ENCODE measurements at places on chromosomes 1 and 21.

DNA sequence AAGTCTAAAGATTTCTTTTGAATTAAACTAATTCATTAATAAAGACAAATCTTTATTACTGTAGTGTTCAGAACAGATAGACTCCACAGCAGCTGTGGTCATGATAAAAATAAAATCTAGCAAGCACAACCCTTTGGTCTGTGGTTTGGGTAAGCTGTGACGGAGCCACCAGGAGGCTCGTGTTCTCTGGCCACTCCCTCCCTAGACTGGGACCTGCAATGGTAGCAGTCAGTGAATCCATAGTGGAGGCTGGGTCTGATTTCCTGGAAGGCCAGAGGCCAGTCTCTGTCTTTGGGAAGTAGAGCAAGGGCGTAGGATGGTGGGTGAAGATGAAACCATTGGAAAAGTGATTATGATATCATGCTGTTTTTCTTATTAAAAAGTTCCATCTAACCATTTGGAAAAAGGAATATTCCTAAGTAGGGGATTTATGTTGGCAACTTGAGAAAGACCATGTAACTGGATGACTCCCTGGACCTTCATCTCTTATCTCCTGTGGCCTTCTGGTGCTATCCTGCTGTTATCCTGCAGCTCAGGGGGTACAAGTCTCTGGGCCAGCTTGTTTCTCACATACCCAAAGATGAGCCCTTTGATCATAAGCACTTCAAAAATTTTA is 39.0 kb downstream of the TENT5C start:
- DNase-seq, result no peak

DNA sequence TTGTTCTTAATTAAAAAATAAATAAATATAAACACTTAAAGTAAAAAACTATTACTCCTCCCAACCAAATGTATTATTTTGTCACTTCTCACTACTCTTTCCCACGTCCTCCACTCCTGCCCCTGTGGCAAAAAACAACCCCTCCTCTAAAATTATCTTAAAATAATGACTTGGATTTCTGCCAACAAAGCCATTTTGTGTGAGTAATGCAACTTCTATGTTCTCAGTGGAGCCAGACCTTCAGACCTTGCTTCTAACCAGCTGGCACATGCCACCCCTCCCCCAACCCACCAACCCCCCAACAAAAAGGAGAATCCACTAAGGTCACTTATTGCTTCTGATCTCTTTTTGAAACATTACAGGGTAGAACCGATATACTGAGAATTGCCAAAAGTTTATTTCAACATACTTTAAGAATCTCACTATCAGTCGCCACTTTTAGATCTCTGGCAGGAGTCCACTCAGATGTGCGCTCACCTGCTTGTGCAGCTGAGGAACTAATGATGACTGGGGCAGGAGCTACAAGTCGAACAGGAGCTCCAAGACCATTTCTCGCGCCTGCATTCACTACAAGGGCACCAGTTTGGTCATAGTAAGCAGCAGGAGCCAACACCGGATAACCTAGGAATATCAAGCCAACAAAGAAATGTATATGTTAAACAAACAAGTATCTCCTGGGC is 58.3 kb upstream of the SDC3 start:
- peak; percentile 61 for DNase-seq

DNA sequence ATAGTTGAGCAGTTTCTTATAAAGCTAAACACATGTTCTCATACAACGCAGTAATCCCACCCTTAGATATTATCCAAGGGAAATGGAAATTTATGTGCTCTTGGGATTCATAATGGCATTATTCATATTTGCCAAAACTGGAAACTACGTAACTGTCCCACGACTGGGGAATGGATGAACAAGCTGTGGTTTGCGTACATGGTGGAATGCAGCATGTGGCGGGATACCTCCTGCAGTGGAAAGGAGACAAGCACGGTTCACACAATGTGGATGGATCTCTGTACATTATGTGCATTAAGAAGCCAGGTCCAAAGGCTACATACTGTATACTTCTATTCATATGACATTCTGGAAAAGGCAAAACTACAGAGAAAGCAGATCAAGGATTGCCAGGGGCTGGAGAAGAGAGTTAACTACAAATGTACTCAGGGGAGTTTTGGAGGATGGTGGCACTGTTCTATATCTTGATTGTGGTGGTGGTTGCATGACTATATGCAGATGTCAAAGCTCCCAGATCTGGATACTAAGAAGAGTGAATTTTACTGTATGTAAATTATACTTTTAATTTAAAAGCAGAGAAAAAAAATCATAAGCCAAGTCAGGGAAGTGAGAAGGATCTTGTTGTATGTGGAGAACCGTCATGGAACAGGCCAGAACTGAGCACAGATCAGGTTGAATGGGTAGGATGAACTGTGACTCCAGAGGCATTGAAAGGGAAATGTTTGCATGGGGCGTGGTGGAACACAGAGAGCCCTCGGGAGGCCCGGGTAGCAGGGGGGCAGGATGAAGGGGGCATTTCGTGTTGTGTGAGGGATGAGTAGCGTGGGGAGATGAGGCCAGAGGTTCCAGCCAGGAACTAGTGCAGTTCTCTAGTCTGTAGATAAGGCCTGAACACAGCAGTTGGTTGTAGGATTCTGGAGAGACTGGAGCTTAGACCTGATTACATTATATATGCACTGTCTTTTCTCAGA is 90.7 kb downstream of the GALNT2 start:
- DNase-seq, result no peak

GRCh38 chr21:31896019-31896418 is 23.2 kb downstream of the HUNK start:
- no peak for DNase-seq

GRCh38 chr1:92310185-92310597 is 11.3 kb downstream of the RPAP2 start:
- DNase-seq, result peak; percentile 3

DNA sequence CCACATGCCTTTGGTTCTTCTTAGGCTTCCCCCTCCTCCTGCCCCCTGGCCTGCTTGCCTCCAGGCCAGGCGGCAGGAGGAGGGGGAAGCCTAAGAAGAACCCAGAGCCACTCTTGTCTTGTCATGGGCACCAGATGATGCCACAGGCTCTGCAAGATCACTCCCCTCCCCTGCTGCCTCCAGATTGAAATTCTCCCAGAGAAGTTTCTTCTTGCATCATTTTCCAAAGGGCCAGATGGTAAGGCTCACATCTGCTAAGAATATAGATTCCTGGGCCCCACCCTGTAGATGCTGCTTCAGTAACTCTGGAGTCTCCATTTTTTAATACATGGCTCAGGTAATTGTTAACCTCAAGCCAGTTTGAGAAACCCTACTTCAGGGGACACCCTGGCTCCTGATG is 60.8 kb downstream of the FAM163A start:
- no peak for DNase-seq

DNA sequence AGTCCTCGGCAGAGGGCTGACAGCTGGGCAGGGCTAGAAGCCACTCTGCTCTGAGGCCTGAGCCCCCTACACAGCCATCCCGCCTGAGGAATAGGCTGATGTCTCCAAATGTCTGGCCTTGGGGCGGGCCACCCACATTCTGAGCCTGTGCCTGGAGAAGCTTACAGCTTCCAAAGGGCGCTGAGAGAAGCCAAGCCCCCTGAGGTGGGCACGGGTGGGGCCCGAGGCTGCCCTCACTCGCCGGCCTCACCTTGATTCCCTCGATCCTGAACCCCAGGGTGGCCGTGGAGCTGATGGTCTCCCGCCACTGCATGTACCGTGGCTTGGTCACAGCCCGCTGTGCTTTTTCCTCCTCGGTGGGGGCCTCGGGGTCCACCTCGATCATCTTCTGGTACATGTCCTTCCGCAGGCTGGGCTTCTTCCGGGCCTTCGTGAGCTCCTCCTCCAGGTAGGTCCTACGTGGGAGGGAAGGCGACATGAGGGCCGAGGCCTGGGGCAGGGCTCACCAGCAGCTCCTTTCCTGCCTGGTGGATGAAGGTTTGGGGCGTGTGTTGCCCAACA is 93.2 kb downstream of the STUM start:
- DNase-seq, result no peak

DNA sequence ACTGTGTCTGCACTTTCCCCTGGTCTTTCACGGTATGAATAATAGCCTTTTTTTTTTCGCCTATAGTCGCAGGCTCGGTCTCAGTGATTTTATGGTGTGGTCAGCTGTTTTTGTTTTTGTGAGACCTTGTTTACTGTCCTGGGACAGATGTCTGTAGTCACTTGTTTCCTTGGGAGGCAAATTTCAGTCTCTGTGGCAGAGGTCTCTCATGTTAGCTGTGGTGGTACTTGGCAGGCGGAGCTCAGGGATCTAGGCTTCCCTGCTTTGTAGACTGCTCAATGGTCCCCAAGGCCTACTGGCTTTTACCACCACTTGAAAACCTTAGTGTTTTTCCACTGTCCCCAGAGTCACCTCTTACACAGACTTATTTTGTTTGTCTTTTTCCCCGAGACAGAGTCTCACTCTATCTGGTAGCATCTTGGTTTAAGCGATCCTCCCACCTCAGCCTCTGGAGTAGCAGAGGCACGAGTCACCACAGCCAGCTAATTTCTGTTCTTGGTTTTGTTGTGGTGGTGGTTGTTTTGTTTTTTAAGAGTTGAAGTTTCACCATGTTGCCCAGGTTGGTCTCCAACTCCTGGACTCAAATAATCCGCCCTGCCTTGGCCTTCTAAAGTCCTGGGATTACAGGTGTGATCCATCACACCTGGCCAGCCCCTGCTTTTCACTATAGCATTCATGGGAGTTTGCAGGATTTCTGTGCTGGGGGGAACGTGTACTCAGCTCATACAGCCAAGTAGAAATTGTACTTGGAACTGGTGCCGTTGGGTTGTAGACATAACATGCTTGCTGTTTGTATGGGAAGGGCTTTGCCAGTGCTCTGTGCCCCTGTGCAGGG is 10.3 kb downstream of the RNU1-2 start:
- no peak for DNase-seq

Measured in NCI-H1930 (cell line).